ENCODE measurements at places on chromosomes 16 and 17. TPM values are rescaled to one million over a fixed set of nuclear protein-coding genes. Genes with fewer than 3 reads are reported as not detected.

DNA sequence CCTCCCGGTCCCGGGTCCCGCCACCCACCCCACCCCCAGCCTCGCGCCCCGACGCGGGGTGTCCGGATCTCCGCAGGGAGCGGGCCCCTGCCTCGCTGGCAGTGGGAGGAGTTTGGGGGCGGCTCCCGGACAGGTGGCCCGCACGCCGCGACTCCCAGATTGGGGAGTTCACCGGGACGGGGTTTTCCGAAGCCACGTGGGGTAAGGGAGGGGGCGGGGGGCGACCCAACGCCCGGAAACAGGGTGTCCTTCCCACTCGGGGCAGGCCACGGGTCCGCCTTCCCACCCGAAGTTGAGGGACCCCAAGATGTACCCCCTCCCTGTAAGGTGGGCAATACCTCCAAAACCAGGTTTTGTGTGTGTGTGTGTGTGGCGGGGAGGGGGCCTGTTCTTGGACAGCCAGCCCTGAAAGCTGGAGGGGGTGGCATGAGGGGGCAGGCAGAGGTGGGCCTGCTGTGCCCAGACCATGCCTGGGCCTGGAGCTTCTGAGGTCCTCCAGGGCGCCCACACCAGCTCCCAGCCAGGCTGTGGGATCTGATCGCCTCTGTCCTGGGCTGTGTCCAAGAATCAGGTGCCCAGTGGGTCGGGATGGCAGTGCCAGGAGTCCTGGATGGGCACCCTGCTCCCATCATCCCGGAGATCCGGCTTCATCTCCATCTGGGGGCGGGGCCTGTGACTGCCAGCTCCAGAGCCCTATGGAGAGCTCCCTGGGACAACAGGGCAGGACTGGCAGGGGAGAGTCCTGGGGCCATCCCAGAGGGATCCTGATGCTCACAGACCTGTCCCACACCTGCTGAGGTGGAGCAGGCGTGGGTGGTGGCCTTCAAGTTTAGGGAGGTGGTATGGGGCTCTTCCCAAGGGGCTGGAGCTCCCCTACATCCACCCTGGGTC, 767 bp downstream of the SYNGR2 start:
- DNase-seq = peak; percentile 66

Gene PTGES3L
- 37.8 TPM for total RNA-seq

DNA sequence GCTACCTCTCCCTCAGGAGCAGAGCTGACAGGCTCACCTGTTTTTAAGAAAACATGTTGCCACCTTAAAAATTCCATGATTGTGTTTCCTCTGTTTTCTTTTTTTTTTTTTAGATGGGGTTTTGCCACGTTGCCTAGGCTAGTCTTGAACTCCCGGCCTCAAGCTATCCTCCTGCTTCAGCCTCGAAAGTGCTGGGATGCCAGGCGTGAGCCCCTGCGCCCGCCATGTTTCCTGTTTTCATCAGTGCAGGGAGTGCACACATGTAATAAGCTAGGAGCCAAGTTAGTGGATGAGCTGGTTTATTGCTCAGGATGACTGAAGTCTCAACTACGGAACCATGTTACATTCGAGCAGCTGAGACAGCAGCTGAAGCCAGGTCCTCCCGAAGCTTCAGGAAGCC, 13.6 kb downstream of the MRM3 start:
- no peak for DNase-seq

DNA sequence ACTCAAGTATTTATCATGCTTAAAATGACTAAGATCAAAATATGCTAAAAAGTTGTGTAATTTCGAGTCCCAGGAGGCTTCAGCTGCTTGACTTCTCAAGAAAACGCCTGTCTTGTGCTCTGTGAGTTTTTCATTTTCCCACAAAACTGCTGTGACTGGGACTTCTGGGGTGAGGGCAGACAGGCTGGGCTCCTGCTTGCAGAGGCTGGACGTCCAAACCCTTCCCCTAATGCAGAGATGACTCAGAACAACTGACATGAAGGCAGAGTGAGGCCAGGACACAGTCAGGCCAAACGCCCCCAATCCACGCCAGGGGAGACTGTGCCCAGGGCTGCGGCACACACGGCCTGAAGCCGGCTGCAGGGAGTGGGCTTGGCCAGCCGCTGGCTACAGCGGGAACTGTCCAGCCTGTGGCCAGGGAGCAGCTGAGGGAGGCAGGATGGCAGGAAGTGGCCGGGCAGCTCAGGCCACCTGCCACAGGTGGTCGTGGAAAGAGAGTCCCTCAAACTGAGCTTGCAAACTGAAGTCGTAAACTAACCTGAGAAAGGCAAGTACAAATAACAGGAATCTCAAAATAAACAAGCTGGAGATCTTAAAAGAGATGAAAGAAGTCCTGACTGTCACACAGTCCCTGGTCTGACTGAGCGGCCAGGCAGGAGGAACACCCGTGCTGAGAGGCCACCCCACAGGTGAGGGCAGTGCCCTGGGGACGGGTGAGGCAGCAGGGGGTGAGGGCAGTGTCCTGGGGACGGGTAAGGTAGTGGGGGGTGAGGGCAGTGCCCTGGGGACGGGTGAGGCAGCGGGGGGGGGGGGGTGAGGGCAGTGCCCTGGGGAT, 21.3 kb upstream of the HEXD start:
- no peak for DNase-seq

Gene GPR179
- 0.09 TPM for total RNA-seq

Gene KRTAP4-5
- not detected for total RNA-seq

DNA sequence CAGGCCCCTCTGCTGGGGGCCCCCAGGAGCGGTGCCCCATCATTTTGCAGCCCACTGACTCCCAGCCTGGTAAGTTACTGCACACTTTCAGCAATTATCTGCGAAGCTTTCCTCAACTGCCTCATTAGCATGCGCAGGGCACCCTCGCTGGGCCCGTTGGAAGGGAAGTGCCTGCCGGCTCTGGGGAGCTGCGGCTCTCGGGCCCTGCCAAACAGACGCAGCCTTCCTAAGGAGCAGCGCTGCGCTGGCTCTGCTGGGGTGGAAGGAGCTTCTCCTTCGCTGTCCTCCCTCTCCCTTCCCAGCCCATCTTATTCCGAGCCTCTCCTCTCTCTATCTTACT, 71.0 kb downstream of the RBBP6 start:
- DNase-seq = peak; percentile 46

- no peak for DNase-seq
These were observed 11.1 kb downstream of the SHISA6 start for GRCh38 chr17:11252146-11252545.

- no peak for DNase-seq
These were observed 6.4 kb upstream of the SRCAP start for GRCh38 chr16:30692396-30693064.

DNA sequence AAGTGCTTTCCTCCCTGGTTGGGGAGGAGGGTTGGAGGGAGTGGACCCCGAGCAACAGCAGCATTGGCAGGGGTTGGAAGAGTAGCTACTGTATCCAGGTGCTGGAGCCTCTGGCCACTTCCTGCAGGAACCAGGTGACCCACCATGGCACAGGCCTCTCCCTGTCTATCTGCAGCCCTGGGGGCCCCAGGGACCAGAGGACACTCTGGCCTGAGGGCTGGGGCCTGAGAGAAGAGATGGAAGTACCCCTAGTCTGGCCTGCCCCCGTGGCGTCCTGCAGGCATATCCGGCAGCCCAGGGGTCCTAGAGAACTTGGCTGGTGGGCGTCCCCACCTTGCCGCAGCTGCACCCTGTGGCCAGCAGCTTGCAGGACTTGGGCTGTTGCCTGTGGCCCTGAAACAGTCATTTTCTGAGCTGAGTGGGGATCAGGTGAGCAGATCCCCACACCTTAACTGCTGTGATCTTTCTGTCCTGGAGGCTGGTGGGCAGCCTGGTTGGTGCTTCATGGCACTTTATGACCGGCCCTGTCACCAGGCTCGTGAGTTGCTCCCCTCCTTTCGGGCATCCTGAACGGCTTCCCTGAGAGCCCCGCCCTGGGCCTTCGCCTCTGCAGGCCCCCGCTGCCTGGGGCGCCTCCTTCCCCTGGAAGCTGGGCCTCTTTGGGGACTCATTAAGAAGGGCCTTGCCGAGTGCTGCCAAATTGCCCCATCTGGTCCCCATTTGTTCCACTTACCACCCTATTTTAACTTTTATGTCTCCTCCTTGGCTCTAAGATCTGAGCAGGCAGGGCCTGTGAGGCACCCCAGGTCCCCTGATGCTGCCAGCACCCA, 298.6 kb downstream of the SEC14L1 start:
- DNase-seq = no peak

DNA sequence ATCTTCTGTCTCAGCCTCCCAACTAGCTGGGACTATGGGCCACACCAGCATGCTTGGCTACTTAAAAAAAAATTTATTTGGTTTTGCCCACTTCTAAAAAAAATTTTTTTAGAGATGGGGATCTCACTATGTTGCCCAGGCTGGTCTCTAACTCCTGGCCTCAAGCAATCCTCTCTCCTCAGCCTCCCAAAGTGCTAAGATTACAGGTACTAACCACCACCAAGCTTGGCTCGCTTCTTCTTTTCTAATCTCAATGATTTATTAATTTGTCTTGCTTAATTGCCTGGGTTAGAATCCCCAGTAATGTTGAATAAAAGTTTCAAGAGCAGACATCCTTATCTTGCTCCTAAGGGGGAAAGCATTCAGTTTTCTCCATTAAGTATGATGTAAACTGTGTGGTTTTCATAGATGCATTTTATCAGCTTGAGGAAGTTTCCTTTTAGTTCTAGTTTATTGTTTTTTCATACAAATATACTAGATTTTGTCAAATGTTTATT, 65.8 kb upstream of the NACA2 start:
- no peak for DNase-seq

DNA sequence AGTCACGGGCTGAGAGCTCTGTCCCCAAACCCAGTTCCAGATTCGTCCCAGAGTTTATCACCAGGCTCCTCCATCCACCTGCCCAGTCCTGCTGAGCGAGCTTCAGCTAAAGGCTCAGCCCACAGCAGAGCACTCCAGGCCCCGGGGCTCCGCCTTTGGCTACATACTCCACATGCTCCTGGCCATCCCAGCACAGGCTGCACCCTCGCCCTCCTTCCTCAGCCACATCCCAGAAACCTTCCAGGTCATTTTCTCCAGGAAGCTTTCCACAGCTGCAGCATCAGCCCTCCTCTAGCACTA, 4.7 kb upstream of the CD2BP2 start:
- DNase-seq = no peak

DNA sequence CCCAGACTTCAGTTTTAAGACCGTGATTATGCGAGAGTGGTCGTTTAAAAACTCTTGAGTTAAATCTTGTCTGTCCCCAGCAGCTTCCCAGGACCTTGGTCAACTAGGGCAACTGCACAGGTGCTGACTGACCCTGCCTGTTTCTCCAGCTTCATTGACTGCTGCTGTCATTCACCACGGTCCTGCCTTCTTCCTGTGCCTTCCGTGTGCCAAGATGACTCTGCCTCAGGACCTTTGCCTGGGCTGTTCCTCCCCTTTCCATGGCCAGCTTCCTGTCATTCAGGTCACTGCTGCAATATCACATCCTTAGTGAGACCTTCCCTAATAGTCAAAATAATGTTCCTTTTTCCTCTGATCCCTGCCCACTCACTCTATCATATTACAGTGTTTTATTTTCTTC, 3.9 kb downstream of the KIAA0513 start:
- no peak for DNase-seq

DNA sequence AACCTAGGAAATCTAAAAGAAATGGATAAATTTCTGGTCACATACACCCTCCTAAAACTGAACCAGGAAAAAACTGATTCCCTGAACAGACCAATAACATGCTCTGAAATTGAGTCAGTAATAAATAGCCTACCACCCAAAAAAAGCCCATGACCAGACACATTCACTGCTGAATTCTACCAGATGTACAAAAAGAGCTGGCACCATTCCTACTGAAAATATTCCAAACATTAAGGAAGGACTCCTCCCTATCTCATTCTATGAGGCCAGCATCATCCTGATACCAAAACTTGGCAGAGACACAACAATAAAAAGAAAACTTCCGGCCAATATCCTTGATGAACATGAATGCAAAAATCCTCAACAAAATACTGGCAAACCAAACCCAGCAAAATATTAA, 52.9 kb downstream of the TTC19 start:
- DNase-seq = no peak

DNA sequence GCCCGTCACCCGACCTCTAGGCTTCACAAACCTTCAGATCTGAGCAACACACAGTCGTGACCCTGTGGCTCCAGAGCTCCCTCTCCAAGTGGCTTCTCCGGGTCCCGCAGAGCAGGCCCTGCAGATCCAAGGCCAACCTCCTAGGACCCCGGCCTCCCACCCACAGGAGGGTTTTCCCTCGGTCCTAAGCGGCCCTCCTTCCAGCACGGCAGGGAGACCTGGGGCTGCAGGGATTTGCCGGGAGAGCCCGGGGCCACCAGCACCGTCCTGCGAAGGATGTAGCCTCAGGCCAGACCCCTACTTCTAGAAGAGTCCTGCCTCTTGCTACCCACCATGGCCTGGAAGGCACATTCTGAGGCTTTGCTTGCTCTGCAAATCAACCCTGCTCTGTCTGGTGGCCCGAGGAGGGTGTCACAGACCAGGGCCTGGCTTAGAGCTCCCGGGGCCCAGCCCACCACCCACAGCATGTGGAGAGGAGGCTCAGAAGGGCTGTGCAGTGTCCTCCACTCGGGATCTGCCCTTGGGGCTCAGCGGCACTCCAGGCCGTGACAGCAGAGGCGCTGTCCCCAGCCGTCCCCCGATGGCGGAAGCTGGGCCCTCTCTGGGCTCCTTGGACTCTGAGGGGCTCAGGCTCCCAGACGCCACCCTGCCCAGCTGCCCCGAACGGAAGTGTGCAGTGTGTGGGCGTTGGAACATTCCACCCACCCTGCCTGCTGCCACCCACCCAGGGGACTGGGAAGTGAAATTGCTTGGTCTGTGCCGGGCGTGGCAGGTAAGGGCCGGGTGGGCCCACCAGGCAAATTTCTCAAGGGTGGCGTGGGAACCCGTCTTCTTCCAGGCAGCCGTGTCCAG, 28.8 kb upstream of the ACSF3 start:
- DNase-seq = no peak

DNA sequence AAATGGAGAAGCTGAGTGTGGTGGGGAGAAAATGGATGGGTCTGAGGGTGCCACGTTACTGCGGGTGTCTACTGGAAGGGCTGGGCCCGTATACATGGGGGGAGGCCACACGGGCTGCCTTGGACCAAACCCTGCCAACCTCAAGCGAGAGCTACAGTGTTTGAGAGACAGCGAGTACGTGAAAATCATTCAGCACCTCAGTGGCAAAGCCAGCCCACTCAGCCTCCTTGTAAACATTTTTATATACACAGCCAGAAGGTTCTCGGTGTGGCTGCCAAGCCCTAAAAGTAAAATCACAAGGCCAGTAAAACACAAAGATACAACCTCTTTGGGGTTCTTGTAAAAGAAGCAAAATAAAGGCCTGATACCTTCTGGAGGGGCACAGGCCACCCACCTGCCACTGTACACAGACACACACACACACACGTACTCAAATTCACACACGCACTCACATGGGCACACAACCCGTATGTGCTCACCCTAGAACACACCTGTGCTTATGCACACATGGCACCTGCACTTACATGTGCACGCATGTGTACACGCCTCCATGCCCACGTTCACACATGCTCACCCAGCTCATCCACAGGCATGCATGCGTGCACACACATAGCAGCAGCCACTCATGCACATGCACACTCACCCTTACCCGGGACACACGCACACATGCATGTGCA, 102.8 kb downstream of the GSG1L start:
- DNase-seq = no peak
